ENCODE measurements at places on chromosomes 13 and 19. TPM values are rescaled to one million over a fixed set of nuclear protein-coding genes. Genes with fewer than 3 reads are reported as not detected.

GRCh38 chr13:34570698-34571353 is 371.2 kb upstream of the NBEA start:
- H3K4me1 ChIP-seq = no peaks in the 10 kb centered on the region
- no peaks in the 10 kb centered on the region for H3K27me3 ChIP-seq
- no peaks in the 10 kb centered on the region for H3K36me3 ChIP-seq
- no peak overlapping the region for H3K4me3 ChIP-seq
- H3K27ac ChIP-seq = no peak overlapping the region

DNA sequence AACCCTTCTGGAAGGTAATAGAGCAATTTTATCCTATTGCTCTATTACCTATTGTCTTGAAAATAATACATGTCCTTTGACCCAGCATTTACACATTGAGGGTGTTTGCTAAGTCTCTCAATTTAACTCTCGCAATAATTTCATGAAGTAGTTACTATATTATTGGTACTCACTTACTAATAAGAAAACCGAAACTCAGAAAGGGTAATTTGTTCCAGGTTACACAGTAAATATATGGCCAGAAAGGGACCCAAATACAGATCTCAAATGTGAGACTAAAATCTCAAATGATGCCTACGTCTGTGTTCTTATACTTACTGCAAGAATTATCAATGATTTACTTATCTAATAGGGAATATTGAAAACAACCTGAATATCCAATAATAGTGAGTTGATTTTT is 29.7 kb upstream of the FAM216B start:
- H3K27ac ChIP-seq = no peak overlapping the region
- no peaks in the 10 kb centered on the region for H3K36me3 ChIP-seq
- H3K27me3 ChIP-seq = no peaks in the 10 kb centered on the region
- H3K4me3 ChIP-seq = no peak overlapping the region

Gene FBXO27
- polyA plus RNA-seq = 7.3 TPM

DNA sequence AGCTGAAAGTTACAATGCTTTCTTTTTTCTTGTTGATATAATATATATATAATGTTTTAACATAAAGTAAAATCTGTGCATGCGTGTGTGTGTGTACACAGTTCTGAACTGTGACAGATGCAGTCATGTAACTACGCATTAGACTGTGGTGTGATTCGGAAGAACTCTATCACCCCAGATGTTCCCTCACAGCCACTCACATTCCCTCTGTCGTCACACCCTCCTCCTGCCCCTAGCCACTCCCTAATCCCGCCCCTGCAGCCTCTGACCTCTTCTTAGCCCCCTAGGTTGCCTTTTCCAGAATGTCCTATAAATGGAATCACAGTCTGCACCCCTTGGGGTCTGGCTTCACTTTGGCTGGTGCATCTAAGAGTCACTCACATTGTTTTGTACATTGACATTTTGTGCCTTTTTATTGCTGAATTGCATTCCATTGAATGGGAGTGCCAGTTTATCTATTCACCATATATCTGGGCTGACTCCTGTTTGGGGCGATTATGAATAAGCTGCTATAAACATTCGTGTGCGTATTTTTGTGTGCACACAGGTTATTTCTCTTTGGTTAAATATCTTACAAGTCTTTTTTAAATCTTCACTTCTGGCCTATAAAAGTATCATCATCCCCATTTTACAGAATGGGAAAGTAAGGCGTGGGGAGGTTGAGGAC is 20.4 kb downstream of the DHRS12 start:
- DNase-seq = no peak
- H3K36me3 ChIP-seq = no peaks in the 10 kb centered on the region
- peaks cover 5% of the 10 kb centered on the region for H3K4me1 ChIP-seq
- H3K4me3 ChIP-seq = no peak overlapping the region
- no peaks in the 10 kb centered on the region for H3K27me3 ChIP-seq
- no peak overlapping the region for H3K27ac ChIP-seq

Gene TUBA3C
- polyA plus RNA-seq = 0.23 TPM

GRCh38 chr13:38381890-38382289 is 32.2 kb downstream of the UFM1 start:
- H3K36me3 ChIP-seq = no peaks in the 10 kb centered on the region
- no peak overlapping the region for H3K27ac ChIP-seq
- H3K4me3 ChIP-seq = no peak overlapping the region

DNA sequence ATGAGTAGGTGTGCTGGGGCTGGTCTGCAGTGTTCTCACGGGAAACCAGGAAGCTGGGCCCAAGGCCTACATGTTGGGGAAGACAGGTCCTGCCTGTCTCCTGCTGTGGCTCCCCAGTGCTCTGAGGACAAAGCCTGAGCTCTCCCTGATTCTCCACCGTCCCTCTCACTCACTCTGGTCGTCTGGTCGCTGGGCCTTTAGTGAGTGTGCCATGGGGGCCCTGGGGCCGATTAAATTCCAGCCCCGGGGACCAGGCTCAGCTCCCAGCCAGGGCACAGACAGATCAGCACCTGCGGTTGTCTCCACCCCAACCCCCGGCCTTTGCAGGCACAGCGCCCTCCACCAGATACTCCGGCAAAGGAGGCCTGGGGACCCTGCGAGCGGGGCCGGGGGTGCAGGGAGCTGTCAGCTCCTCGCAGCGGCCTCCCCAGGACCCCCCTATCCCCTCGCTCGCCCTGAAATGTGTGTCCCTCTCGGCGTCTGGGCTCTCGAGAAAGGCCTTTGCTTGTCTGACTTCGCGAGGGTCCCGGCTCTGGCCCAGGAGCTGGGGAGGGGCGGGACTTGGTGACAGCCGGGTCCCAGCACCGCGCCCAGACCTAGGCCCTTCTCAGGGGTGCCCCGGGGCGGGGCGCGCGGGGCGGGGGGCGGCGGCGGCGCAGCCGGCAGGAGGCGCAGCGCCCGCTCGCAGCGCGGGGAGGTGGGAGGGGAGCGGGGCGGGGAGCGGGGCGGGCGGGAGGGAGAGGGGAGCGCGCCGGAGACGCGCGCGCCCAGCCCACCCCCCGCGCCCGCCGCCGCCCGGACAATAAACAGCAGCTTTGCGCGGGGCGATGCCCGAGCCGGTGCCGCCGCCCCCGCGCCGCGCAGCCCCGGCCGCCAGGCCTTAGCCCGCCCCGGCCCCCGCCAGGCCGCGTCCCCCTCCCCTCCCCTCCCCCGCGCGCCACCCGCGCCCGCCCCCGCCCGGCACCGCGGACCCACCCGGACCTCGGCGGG is at the start of gene PALM:
Gene PALM, plus strand, starts transcription at position 782 of the 990 bp plus-strand sequence. CDS start 212 bp downstream, outside the sequence.
- H3K4me1 ChIP-seq = no peaks in the 10 kb centered on the region
- H3K27ac ChIP-seq = no peak within 1 kb of the TSS

Gene C1QTNF9
- polyA plus RNA-seq = not detected

GRCh38 chr19:13428352-13428751 is 77.9 kb downstream of the CACNA1A start:
- H3K36me3 ChIP-seq = no peaks in the 10 kb centered on the region
- no peak overlapping the region for H3K4me3 ChIP-seq
- no peaks in the 10 kb centered on the region for H3K4me1 ChIP-seq
- H3K27me3 ChIP-seq = no peaks in the 10 kb centered on the region

Gene GFY
- polyA plus RNA-seq = not detected

Gene CYP4F2
- polyA plus RNA-seq = 0.82 TPM

DNA sequence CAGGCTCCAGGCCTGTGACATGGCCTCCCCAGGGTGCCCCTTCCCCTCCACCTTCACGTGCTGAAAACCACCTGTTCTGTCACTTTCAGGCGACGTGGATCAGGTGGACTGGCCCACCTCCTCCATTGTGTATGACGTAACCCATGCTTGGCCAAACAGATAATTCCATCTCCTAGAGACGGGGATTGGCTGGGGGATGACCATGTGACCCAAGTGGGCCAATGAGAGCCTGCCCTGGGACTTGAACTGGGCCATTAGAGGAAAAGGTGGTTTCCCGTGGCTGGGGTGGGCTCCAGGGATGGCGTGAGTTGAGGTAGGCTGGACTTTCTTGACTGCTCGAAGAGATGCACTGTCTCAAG is 3.6 kb upstream of the ADAMTSL5 start:
- H3K4me3 ChIP-seq = no peak overlapping the region
- H3K4me1 ChIP-seq = no peaks in the 10 kb centered on the region
- H3K27ac ChIP-seq = no peak overlapping the region
- H3K36me3 ChIP-seq = no peaks in the 10 kb centered on the region
